Activated T-cell treated with anti-CD3 and anti-CD28 coated beads, Interleukin-2, amount 50 U/mL, for 72 hours (primary cell): ENCODE measurements at places on chromosomes 7 and 10.

DNA sequence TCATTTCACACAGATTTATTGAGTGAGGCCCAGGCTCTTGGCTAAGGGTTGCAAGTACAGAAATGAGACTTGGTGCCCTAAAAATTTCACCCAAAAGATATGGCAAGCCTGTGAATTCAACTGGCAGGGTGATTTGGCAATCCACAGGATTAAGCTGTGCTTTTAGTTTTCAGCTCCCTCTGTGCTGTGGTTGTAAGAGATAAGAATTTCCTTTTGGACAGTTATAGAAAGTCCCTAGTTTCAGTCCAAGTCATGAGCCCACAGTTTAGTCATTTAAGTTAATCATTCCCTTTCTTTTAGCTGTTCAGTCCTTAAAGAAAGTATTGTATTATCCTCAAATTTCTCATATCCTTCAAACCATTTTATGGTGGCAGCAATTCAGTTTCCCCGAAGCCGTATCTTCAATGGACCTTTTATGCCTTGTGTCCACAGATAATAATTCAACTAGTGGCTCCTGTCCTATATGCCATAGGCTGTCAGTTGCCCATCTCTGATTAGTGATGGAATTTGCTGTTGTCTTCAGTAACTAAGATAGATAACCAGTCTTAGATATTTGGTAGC lies 73.4 kb upstream of the NAMPT start:
- no peak for DNase-seq

DNA sequence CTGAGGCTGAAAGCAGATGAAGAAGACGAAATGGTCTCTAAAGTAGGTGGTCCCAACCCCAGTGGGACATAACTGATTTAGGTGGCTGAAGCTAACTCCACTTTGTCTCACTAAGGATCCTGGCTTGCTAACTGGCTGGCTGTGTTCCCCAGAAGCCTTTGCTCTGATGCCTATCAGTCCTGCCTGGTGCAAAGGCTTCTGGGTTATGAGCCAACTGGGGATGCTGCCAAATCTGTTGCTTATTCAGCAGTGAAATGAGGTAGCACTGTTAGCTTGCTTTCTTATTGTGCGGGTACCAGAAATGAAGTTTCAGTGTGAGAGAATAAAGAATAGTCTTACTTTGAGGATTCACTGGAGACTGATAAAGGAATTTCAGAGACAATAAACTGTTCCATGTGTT lies 18.1 kb downstream of the PRKG1 start:
- DNase-seq: no peak

DNA sequence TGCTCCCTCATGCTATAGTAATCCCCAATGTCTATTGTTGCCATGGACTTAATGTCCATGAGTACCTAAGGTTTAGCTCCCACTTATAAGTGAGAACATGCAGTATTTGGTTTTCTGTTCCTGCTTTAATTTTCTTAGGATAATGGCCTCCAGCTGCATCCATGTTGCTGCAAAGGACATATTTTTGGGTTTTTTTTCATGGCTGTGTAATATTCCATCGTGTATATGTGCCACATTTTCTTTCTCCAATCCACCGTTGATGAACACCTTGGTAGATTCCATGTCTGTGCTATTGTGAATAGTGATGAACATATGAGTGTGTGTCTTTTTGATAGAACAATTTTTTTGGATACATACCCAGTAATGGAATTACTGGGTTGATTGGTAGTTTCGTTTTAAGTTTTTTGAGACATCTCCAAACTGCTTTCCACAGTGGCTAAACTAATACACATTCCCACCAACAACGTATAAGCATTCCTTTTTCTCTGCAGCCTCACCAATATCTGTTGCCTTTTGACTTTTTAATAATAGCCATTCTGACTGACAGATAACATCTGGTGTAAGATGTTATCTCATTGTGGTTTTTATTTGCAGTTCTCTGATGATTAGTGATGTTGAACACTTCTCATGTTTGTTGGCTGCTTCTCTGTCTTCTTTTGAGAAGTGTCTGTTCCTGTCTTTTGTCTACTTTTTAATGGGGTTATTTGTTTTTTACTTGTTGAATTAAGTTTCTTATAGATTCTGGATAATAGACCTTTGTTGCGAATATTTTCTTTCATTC lies 68.8 kb upstream of the IFRD1 start:
- DNase-seq: no peak

GRCh38 chr7:141418066-141418465 lies 133.1 kb upstream of the AGK start:
- DNase-seq: no peak

- no peak for DNase-seq
Measured at GRCh38 chr10:126137562-126138221, 241.3 kb downstream of the FANK1 start.

GRCh38 chr7:144786522-144786921 lies 49.3 kb downstream of the TPK1 start:
- DNase-seq: no peak

- no peak for DNase-seq
Measured at GRCh38 chr7:36303202-36304098, 86.2 kb upstream of the ANLN start.

GRCh38 chr10:5526691-5527331 lies 2.0 kb downstream of the CALML3 start:
- no peak for DNase-seq
